Stimulated activated CD4-positive, alpha-beta T cell treated with anti-CD3 and anti-CD28 coated beads, TNF-alpha, amount 100 ng/mL, for 24 hours (primary cell): ENCODE measurements at places on chromosomes 7 and 10.

GRCh38 chr7:129188372-129188891, at the start of gene SMO:
Gene SMO (plus strand): TSS chr7:129188633. CDS start chr7:129189152, 519 bp downstream.
- DNase-seq: no peak

- DNase-seq: no peak
Observed at GRCh38 chr7:77783545-77783944, 14.7 kb downstream of the TMEM60 start.

- peak; percentile 56 for DNase-seq
Observed at GRCh38 chr10:77836299-77836820, 90.2 kb downstream of the DLG5 start.

- no peak for DNase-seq
Observed at GRCh38 chr7:142146124-142146523, 34.6 kb downstream of the MGAM2 start.

- no peak for DNase-seq
Observed at GRCh38 chr10:28298951-28299350, 3.9 kb downstream of the MPP7 start.

DNA sequence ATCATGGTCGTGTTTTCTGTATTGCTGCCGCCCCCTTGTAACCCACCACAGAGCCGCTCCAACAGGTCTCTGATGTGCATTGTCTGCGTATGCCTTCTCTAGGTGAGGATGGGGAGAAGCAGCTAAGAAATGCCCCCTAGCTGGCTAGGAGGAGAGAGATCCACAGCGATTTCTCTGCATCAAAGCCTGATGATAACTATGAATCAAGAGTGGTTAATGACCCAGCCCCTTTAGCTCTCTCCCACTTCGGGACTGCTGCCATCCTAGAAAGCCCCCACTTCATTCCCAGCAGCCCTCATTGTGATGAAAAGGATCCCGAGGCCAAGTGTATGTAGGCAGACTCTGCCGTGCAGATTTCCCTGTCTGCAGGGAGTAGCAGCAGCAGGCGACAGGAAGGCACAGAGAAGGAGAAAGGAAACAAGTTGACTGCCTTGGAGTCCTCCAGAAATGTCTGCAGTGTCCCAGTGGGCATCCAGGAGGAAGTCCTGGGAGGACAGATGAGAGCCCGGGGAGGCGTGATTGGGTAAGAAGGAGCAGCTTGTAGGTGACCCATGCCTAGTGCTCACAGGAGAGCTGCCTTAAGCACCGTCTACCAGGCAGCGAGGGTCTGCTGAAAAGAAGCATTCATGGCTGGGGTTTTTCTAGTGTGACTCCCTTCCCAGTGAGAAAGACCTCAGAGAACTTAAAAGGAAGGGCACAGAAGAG, 2.9 kb downstream of the PLXNA4 start:
- no peak for DNase-seq

DNA sequence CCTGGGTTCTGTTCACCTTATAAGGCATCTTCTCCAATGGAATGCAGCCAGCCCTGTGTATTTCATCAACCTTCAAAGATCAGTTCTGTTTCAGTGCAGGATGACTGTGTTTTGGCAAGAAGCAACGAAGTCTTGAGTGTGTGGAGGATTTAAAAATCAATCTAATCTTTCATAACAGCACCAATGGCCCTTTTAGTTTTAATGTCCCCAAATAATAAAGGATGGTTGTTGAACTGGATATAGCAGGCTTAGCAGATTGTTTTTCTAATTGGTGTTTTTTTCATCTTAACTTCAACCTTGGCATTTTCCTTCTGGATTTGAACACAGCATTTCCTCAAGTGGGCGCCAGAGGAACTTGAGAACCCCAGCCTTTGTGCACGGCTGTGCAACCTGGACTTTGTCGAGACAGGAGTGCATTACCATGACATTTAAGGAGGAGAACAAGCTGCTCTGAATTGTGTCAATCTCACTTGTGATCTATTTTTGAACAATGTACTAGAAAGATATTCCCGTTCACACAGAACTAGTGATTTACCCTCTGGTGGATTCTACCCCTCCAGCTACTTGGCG, 313.3 kb upstream of the AKR1E2 start:
- peak; percentile 5 for DNase-seq
